ENCODE measurements at places on chromosomes 5 and 9. TPM values are rescaled to one million over a fixed set of nuclear protein-coding genes. Genes with fewer than 3 reads are reported as not detected.

DNA sequence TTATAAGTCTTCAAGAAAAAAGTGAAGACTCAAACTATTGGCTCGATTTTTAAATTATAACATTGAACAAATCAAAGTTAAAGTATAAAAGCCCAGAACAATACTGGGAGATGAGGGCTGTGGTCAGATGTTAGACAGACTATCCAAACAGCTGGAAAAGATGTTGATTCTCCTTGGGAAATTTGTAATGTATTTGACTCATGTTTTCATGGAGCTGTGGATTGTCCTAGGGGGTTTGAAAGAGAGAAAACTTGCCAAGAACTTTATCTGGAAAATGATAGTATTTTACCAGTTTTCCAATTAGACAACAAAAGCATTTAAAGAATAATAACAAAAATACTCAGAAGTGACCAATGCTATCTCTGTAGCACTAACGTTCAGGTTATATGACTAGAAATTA, 339.2 kb downstream of the ARL15 start:
- DNase-seq, result no peak
- H3K27me3 ChIP-seq, result no peaks in the 10 kb centered on the region
- H3K4me3 ChIP-seq, result no peak overlapping the region
- no peaks in the 10 kb centered on the region for H3K4me1 ChIP-seq
- H3K36me3 ChIP-seq, result no peaks in the 10 kb centered on the region
- no peak overlapping the region for H3K27ac ChIP-seq

GRCh38 chr5:94244921-94245320, 373.5 kb downstream of the KIAA0825 start:
- DNase-seq, result no peak

TMEM141 gene
- 73.6 TPM for total RNA-seq

PCDHGB3 gene
- total RNA-seq, result 0.10 TPM

- peaks cover 49% of the 10 kb centered on the region for H3K27me3 ChIP-seq
- no peak for DNase-seq
- H3K27ac ChIP-seq, result no peak overlapping the region
These were observed 251.7 kb upstream of the WWC1 start for GRCh38 chr5:168039566-168040248.

DNA sequence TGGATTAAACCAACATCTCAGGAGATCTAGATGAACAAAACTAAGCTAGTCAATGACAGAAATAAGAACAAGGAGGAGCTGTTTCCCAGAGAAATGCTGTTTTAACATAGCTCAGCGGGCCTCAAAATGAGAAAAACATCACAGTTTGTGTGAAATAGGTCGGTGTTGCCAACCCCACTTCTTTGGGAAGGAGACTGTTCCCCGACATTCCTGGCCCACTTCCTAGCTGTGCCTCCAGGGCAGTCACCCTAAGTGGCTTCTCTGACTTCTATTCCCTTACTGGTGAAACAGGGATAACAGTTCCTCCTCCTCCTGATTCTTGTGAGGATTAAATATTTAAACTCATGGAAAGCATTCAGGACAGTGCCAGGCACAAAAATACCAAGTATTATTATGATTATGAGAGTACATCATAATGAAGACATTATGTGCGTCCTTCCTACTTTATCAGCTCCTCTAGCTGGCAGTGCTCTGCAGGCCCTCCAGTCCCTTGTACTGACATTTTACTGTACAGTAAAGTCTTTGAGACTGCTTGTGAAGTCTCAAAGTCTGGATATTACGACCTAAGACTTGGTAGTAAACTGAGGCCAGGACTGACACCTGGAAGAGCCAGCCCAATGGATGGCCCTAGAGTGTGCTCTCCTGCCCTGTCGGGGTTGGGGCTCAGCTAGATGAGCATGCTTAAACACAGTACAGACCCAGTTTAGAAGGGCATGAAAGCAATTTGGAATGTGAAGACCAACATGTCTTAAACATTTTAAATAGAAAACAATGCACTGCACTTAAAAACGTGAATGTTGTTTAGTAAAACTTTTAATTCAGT, 7.3 kb downstream of the ISCA1 start:
- no peak for DNase-seq
- H3K36me3 ChIP-seq, result peaks cover 17% of the 10 kb centered on the region
- no peak overlapping the region for H3K27ac ChIP-seq
- no peaks in the 10 kb centered on the region for H3K27me3 ChIP-seq
- H3K4me3 ChIP-seq, result no peak overlapping the region

GARIN3 gene
- total RNA-seq, result not detected

ADAMTSL2 gene
- total RNA-seq, result not detected

GRCh38 chr9:16618524-16618923, 251.9 kb downstream of the BNC2 start:
- peaks cover 28% of the 10 kb centered on the region for H3K27me3 ChIP-seq
- no peak for DNase-seq
- no peak overlapping the region for H3K27ac ChIP-seq
- no peaks in the 10 kb centered on the region for H3K36me3 ChIP-seq
- H3K4me1 ChIP-seq, result no peaks in the 10 kb centered on the region
- H3K4me3 ChIP-seq, result no peak overlapping the region

DNA sequence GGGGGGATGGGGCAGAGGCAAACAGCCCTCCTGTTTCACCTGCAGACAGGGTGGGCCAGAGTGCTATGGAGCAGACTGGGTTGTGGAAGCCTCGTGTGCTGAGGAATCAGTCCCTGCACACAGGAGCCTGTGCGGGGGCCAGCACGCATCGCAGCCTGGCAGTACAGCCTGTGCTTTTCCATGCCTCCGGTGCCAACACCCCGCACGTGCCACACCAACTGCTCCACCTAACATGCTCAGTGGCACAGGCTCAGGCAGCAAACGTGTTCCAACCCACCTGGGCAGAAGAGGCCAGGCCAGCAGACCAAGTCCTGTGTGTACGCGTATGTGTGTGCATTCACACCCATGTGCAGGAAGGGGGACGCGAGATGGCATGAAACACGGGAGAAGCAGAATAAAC, 37.4 kb upstream of the FBXW11 start:
- no peaks in the 10 kb centered on the region for H3K27me3 ChIP-seq
- no peak for DNase-seq
- no peak overlapping the region for H3K4me3 ChIP-seq
- no peaks in the 10 kb centered on the region for H3K36me3 ChIP-seq
- H3K27ac ChIP-seq, result no peak overlapping the region

DNA sequence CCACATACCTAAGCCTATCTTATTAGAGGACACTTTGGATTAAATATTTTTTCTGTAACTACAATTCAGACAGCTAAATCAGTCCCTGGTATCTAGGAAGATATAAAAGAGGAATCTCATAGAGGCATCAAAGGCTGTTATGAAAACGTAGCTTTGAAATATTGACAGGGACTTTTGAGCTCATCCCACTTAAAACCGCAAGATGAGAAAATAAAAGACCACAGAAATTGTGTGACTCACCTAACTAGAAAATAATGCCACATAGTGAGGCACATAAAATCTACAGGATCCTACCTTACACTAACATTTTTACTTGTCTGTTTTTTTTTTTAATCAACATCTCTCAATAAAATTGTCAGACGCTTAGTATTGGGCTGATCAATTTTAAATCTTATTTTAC, 686.5 kb upstream of the COX7C start:
- H3K4me3 ChIP-seq, result no peak overlapping the region
- H3K4me1 ChIP-seq, result no peaks in the 10 kb centered on the region
- no peaks in the 10 kb centered on the region for H3K27me3 ChIP-seq
- no peak overlapping the region for H3K27ac ChIP-seq
- H3K36me3 ChIP-seq, result no peaks in the 10 kb centered on the region

GRM6 gene
- not detected for total RNA-seq

GRCh38 chr5:139955616-139956273, 87.4 kb downstream of the NRG2 start:
- H3K4me1 ChIP-seq, result peaks cover 13% of the 10 kb centered on the region
- H3K4me3 ChIP-seq, result no peak overlapping the region
- no peaks in the 10 kb centered on the region for H3K27me3 ChIP-seq
- H3K36me3 ChIP-seq, result no peaks in the 10 kb centered on the region

FOXD4L6 gene
- 0.54 TPM for total RNA-seq

- H3K27me3 ChIP-seq, result peaks cover 12% of the 10 kb centered on the region
- no peaks in the 10 kb centered on the region for H3K4me1 ChIP-seq
- no peaks in the 10 kb centered on the region for H3K36me3 ChIP-seq
- no peak overlapping the region for H3K4me3 ChIP-seq
- H3K27ac ChIP-seq, result no peak overlapping the region
These were observed 310.1 kb downstream of the RFX3 start for GRCh38 chr9:3215658-3216057.

DNA sequence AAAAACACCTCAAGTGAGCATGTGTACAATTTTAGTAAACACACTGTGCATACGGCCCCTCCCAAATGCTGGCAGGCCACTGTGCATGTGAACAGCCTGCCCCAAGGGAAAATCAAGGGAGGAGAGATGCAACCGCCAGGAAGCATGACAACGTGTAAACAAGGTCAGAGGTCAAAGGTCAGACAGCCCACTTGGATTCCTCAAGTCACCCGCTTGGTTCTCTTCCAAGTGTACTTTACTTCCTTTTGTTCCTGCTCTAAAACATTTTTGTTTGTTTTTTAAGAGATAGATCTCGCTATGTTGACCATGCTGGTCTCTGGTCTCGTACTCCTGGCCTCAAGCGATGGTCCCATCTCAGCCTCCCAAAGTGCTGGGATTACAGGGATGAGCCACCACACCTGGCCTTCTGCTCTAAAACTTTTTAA, 126.7 kb upstream of the SHB start:
- no peaks in the 10 kb centered on the region for H3K27me3 ChIP-seq
- DNase-seq, result no peak
- no peaks in the 10 kb centered on the region for H3K36me3 ChIP-seq
- no peak overlapping the region for H3K4me3 ChIP-seq
- no peak overlapping the region for H3K27ac ChIP-seq

DNA sequence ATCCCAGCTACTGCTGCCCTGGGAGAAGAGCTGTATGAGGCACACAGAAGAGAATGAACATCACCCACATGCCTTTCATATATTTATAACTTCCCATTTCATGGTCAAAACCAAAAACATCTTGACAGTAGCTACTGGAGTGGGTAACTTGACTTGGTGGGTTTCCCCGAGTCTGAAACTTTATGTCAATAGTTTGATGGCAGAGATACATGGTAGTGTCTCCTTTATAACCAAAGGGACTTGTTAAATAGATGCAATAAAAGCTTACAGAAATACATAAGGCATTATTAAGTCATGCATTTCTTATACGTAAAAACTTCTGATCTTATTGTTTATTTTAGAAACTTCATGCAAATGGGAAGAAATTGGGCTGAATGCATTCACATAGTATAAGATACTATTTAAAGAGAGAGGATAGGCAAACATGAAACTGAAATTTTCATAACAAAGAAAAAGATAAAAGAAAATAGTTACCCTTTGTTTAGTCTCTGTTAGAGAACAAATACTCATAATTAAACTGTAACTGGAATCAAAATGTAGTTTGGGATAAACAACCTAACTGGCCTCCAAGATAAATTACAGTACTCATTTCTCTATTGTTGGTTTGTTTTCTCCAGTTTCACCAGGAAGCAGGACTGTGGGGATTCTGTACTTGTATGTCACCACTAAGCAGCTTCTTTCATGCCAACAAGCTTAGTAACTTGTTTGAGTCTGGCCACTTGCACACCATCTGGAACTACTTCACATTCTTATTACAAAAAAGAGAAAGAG, 459.3 kb upstream of the MEF2C start:
- no peaks in the 10 kb centered on the region for H3K27me3 ChIP-seq
- H3K36me3 ChIP-seq, result no peaks in the 10 kb centered on the region
- no peak overlapping the region for H3K27ac ChIP-seq
- no peak overlapping the region for H3K4me3 ChIP-seq

GRCh38 chr5:42520957-42521356, 97.7 kb downstream of the GHR start:
- no peak overlapping the region for H3K4me3 ChIP-seq
- H3K27ac ChIP-seq, result no peak overlapping the region
- DNase-seq, result no peak

IFNK gene
- total RNA-seq, result not detected

GRCh38 chr9:389159-389558, 174.5 kb downstream of the DOCK8 start:
- H3K36me3 ChIP-seq, result no peaks in the 10 kb centered on the region
- no peak overlapping the region for H3K4me3 ChIP-seq
- H3K27ac ChIP-seq, result no peak overlapping the region
- H3K27me3 ChIP-seq, result no peaks in the 10 kb centered on the region

DNA sequence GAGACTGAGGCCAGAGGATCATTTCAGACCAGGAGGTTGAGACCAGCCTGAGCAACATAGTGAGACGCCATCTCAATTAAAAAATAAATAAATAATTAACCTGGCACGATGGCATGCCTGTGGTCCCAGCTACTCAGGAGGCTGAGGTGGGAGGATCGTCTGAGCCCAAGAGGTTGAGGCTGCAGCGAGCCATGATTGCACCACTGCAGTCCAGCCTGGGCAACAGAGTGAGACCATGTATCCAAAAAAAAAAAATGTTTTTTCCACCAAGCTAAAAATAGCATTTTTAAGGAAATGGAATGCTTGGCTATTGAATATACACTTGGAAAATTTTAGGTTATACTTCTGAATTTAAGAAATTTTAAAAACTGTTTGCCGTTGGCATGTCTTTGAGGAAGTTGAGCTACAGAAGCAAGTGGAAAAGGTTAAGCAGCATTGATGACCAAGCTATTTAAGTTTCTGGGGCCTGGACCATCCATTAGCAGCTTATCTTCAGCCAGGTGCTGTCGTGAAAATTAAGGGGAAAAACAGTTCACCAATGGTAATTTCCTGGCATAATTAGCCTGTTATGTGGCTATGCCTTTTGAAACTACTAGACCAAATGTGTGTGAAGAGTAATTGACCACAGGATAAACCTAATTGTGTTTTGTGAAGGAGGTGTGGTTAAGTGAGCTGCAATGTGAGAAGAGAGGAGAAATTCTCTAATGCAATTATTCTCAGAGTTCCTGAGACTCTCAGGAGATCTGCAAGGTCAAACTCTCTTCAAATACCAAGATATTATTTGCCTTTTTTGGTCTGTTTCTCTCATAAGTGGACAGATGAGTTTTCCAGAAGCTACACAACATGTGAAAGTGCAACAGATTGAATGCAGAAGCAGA, 21.0 kb downstream of the F2R start:
- DNase-seq, result no peak
- H3K4me3 ChIP-seq, result no peak overlapping the region
- peaks cover 6% of the 10 kb centered on the region for H3K36me3 ChIP-seq
- H3K27me3 ChIP-seq, result no peaks in the 10 kb centered on the region
- H3K27ac ChIP-seq, result no peak overlapping the region

ARID3C gene
- 0.42 TPM for total RNA-seq

THG1L gene
- 33.9 TPM for total RNA-seq

GRCh38 chr5:15790446-15791018, 290.6 kb downstream of the FBXL7 start:
- H3K36me3 ChIP-seq, result no peaks in the 10 kb centered on the region
- no peak for DNase-seq
- H3K27me3 ChIP-seq, result no peaks in the 10 kb centered on the region
- H3K4me1 ChIP-seq, result no peaks in the 10 kb centered on the region
- H3K4me3 ChIP-seq, result no peak overlapping the region

- H3K27ac ChIP-seq, result no peak overlapping the region
- H3K27me3 ChIP-seq, result peaks cover 3% of the 10 kb centered on the region
- no peaks in the 10 kb centered on the region for H3K36me3 ChIP-seq
These were observed 95.6 kb downstream of the MLLT3 start for GRCh38 chr9:20526500-20527319.

GRCh38 chr5:8628521-8628920, 759.6 kb downstream of the MTRR start:
- H3K27me3 ChIP-seq, result no peaks in the 10 kb centered on the region
- H3K4me1 ChIP-seq, result no peaks in the 10 kb centered on the region
- H3K4me3 ChIP-seq, result no peak overlapping the region
- no peak for DNase-seq

LMX1B gene
- 11.3 TPM for total RNA-seq

SMIM3 gene
- 35.4 TPM for total RNA-seq

GRCh38 chr5:125194883-125195282, 448.4 kb upstream of the ZNF608 start:
- no peak overlapping the region for H3K27ac ChIP-seq
- no peaks in the 10 kb centered on the region for H3K36me3 ChIP-seq
- H3K4me3 ChIP-seq, result no peak overlapping the region
- no peaks in the 10 kb centered on the region for H3K27me3 ChIP-seq
- DNase-seq, result no peak

All from HCT116 (cell line).